ENCODE measurements at places on chromosomes 4 and X.

DNA sequence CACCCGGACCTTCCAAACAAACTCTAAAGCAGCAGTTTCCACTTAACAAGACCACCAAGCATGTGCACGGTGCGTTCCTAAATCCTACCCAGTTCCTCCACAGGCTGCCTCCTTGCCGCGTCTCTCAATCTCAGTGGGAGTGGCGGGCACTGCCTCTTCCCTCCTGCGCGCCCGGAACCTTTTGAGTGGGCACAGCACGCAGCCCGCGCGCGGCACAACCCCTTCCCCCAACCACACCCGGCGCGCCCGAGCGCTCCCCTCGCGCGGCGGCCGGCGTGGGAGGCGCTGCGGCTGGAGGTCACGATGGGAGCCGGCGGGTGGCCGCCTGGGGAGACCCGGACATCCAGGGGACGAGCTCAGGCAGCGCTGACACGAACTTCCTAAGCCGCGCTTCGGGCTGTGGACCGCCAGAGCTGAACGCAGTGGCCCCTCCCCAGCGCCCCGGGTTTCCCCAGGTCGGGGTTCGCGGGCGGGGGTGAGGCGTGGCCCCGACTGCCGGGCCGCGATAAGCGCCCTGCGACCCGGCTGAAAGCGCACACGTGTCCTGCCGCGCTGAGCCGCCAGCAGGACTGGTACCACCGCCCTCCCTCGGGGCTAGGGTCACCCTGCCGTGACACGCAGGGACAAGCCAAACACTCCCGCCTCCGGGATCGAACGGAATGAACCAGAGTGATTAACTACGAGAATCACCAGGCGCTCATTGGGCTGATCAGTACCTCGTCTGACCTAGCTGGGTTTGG is at the start of gene ABCG2:
Gene ABCG2 (minus strand): TSS at position 151 of the 740 bp plus-strand sequence. CDS start 18,644 bp downstream, outside the sequence.
- DNase-seq: no peak

DNA sequence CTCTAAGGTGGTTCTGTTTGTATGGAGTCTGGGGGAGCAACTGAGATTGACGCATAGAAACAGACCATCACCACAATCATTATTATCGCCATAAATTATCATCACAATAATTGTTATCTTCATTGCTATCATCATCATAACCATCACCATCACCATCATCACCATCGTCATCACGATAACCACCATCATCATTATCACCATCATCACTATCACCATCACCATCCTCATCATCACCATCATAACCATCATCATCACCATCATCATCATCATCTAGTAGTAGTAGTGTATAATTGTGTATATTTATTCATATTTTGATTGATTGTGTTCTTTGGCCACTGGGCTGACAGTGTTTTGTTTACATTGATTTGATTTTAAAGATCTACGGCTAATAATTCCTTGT is 95.7 kb downstream of the NLGN4X start:
- no peak for DNase-seq

DNA sequence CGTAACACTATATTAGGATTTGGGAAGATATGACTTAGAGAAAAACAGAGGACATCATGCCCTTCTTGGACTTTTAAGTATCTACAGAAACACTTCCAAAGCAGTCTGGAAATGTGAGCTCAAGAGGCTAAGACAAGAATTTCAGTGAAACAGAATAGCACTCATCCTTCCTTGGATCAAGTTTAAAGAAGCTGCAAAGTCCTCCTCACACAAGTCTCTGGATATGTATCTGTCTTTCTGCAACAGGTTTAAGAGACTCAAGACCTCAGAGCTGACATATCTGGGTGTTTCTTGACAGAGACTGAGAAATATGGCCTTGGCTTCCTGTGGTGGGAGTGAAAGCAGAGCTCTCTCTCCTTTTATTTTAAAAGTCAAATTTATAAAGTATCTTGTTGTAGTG is 82.5 kb upstream of the GIMD1 start:
- no peak for DNase-seq

DNA sequence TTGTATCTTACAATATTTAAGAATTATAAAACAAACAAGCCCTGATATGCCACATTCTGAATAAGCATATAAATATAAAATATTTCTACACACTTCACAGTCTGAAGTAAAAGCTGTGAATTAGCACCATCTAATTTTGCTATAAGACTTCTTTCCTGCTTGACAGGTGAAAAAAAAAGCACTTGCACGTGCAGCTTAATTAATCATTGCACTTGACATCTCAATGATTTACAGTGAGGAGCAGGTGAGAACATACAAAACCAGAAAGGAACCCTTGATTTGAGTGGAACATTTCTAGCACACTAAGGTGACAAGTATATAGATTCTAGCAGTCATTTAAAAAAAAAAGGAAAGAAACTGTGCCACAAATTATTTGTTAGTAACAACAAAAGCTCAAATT is 47.9 kb downstream of the CHIC2 start:
- no peak for DNase-seq

GRCh38 chr4:34953145-34953799 is 1291.0 kb downstream of the ARAP2 start:
- DNase-seq: no peak

GRCh38 chr4:14984448-14984847 is 17.8 kb upstream of the CPEB2 start:
- no peak for DNase-seq

DNA sequence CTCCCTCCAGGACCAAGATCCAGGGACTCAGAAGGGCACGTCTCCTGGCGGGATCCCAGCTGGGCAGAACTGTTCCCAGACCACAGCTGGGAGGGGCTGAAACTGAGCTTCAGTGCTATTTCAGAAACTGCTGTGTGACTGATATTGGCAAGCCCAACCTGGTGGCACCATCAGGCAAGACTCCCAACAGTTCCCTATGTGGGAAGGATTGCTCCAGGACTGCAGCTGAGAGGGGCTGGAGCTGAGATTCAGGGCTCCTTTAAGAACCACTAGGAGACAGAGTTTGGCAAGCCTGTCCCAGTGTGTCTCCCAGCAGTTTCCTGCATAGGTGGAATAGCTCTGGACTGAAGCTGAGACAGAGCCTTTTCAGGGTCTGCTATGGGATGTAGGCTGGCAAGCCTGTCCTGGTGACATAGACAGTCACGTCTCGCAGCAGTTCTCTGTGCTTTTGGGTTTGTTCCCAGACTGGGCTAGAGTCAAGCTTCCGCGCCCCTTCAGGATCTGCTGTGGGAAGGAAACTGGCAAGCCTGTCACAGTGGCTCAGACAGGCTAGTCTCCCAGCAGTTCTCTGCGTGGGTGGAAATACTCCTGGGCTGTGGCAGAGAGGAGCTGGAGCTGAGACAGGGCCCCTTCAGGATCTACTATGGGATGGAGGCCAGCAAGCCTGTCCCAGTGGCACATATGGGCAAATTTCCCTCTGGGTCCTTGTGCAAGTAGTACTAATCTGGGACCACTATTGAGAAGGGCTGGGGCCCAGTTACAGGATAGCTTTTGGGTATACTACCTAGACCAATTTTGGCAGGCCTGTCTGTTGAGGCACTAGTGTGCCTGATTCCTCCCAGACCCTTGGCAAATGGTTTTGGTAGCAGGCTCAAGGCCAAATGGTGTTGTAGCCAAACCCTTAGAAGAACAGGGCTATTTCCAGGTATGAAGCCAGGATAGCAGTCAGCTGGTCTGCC is 20.2 kb upstream of the MED14 start:
- DNase-seq: no peak

- DNase-seq: no peak
These were observed 10.0 kb downstream of the ZFP42 start for GRCh38 chr4:188005561-188005960.

DNA sequence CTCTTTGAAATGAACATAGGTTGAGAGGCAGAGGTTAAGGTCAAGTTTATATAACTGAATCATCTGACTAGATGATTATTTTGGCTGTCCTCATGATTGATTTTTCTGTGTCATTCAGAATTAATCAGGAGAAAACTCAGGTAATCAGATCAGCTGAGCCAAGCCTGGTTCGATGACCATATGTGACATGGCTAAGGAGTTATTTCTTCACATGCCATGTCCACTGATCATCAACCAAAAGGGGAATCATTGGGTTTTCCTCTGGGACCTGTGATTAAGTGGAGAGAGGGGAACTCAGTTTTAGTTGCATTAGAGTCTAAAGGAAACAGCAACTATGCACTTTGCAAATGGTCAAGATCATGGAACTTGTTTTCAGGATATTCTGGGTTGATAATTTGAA is 20.3 kb upstream of the PACRGL start:
- no peak for DNase-seq

Measured in stimulated activated CD8-positive, alpha-beta memory T cell treated with anti-CD3 and anti-CD28 coated beads, Interleukin-4, amount 100 ng/mL, for 4 hours (primary cell).